ENCODE measurements at places on chromosomes 16 and 17.

DNA sequence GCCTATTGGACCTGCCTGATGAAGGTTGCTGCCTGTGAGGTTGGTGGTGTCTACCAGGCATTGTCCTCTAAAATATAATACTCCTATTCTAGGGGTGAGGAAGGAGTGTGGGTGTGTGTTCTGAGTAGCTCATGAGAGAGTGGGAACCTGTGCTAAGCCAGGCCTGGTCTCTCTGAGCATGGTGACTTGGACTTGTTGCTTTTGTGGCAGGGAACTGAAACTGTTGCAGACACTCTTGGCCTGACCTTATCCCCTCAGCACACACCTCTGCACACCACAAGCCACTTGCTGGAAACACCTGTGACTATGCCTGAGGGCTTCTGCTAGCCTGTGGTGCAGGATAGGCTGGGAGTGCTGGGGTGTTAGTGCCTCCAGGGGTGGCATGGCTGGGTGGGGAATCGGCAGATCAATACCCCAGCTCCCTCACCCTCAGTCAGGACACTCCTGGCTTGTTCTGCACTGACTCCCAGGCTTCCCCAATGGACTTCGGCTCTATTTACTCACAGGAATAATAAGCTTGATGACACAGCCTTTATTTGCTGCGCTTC is 29.9 kb downstream of the PLCG2 start:
- peak; percentile 19 for DNase-seq

GRCh38 chr16:10668322-10669045 is 26.2 kb downstream of the TEKT5 start:
- no peak for DNase-seq

DNA sequence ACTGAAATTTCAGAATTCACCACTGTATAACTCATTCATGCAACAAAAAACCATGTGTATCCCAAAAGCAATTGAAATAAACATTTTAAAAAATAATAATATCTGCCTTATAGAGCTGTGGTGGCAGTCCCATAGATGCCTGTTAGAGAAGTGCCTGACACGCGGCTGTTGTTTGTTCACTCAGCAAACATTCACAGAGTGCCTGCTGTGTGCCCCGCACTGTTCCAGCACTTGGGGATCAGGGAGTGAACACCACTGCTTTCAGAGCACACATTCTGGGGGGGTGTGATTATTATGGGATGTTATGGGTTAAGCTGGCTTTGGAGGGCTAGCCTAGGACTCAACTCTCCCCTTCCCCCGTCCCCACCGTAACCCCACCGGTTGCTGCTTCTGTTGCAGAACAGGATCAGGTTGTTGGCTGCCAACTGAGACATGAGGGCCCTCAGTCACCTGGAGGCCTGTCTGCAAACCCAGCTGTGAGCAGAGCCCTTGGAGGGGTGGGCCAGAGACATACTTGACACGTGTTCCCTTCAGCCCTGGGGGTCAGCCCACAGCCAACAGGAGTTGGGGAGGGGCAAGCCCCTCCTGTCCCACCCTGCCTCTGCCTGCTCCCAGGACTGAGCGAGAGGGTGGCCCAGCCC is 103.3 kb upstream of the CIBAR2 start:
- DNase-seq, result no peak

DNA sequence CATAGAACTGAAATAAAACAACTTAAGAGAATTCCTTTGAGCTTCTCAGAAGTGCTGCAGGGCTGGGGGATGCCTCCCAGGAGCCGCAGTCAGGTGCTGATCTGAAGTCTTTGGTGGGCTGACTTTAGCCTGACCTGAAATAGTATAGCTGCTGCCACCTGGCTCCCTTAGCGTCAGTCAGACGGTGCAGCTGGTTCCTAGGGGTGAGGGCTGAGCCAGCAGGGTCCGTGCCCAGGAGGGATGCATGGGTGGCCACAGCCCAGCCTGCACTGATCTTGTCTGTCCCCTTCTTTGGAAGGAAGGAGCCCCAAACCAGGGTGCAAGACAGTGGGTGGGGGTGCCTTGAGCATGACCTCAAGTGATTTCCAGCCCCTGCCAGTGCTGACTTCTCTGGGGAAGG is 11.5 kb downstream of the MAPT start:
- no peak for DNase-seq
